Endothelial cell of coronary artery (primary cell): ENCODE measurements at places on chromosomes 2 and 18. TPM values are rescaled to one million over a fixed set of nuclear protein-coding genes. Genes with fewer than 3 reads are reported as not detected.

The TWIST2 gene
- 1.6 and 7.1 TPM in 2 replicates for total RNA-seq

The VWC2L gene
- not detected in 2 replicates for total RNA-seq

The NYAP2 gene
- total RNA-seq: not detected in 2 replicates

The FOXI3 gene
- total RNA-seq: not detected in 2 replicates
